Astrocyte of the spinal cord (primary cell): ENCODE measurements at places on chromosomes 2 and 18.

DNA sequence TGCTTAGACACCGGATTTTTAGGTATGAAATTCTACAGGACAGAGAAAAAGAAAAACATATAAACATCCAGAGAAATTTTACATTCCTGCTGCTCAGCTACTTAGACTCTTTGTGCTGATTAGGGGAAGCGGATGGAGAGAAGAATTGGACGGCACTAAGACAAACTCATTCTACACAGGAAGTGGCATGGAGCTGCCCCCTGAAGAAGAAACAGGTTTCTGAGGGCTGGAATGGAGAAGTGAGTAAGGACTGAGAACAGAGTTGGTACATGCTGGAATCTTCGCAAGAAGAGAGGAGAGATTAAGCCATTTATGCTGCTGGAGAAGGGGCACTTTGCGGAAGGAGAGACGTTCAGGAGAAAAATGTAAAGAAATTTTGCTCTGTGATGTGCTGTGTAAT is 253.0 kb upstream of the ERBB4 start:
- DNase-seq, result no peak

GRCh38 chr2:62197011-62197924 is 1.4 kb downstream of the B3GNT2 start:
- no peak for DNase-seq

- DNase-seq, result peak; percentile 10
Observed at GRCh38 chr2:221999166-221999565, 299.6 kb downstream of the PAX3 start.

- DNase-seq, result no peak
Observed at GRCh38 chr2:234745347-234745746, 206.5 kb upstream of the SH3BP4 start.

DNA sequence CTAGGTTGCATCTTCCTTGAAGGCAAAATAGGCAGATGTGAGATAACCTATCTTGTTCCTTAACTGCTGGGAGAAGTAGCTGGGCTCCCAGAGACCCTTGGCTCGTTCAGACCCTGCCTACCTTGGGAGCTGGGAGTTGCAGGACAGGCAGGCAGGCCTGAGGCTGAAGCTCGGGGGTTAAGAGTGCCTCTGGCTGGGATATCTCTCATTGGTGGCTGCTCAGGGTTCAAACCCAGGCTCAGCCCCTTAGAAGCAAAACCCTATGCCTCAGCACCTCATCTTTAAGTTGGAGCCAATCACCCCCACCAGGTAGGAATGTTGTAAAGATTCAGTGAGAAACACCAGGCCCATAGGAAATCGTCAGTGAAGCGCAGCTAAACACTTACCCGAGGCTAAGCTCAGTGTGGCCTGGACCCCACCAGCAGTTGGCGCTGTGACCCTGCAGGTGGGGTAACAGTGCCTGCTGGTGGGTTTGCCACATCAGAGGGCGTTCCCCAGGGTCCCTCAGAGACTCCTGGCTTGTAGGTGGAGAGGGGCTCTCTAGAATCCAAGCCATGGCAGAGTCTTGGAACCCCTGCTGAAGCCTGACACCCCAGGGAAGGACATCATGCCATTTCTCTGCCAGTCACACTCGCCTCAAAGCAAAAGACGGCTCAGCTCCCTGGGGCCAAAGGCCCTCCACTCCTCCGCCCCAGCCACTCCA is 54.6 kb upstream of the GPR17 start:
- peak; percentile 60 for DNase-seq

DNA sequence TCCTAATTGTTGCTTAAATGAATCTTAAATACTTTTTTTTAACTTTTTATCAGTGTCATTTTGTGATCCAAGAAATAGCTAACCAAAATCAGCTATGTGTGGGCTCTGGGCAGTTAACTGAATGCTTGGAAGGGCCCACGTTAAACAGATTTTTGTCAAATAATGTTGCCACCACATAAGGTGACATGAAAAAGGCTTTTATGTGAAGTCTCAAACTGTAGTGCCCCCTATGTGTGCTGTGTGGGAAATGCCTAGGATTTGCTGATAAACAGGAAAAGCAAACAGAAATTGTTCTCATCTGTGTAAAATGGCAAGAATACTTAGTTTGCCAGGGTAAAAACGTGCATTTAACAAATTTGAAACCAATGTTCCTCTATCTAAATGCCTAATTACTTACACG is 242.2 kb downstream of the ZNF516 start:
- peak; percentile 23 for DNase-seq

- DNase-seq, result peak; percentile 73
Observed at GRCh38 chr2:106183101-106183696, 10.9 kb downstream of the UXS1 start.

- peak; percentile 89 for DNase-seq
Observed at GRCh38 chr2:55133467-55134315, 83.4 kb upstream of the RTN4 start.

GRCh38 chr2:151525821-151526373 is 116.2 kb downstream of the RIF1 start:
- DNase-seq, result no peak

DNA sequence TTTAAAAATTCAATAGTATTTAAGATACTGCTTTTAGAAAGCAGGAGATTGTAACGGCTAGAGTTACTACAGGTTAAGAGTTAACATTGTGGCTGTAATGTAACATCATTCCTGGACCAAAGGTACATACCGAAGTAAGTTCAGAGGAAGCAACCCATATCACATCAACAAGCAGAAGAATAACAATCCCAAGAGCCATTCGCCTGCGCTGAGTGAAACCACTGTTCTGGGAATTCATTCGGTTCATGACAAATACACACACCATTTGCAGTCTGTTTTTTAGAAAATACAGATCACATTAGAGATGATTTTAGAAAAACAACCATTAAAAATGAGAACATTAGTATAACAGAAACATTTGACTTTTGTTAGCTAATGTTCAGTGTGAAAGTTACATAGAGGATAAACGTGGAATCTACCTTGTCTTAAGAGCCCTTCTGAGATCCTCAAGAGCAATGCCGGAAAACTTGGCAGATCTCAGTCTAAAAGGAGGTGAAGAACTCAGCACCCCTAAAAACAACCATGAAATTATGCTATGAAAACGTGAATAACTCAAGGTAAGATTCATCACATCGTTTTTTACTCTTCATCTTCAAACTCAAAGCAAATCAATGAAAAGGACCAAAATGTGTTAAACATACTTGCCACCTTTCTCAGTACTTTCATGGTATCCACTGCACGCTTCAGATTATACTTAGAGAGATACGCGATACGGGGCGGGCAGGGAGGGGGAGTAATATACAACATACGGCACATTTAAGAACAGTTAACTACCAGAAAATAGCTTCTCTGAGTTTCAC is 1.2 kb downstream of the SLC35F5 start:
- DNase-seq, result peak; percentile 5

GRCh38 chr18:79496978-79497637 is 101.4 kb downstream of the NFATC1 start:
- DNase-seq, result peak; percentile 73

GRCh38 chr18:48152549-48152948 is 222.1 kb upstream of the SMAD2 start:
- no peak for DNase-seq

DNA sequence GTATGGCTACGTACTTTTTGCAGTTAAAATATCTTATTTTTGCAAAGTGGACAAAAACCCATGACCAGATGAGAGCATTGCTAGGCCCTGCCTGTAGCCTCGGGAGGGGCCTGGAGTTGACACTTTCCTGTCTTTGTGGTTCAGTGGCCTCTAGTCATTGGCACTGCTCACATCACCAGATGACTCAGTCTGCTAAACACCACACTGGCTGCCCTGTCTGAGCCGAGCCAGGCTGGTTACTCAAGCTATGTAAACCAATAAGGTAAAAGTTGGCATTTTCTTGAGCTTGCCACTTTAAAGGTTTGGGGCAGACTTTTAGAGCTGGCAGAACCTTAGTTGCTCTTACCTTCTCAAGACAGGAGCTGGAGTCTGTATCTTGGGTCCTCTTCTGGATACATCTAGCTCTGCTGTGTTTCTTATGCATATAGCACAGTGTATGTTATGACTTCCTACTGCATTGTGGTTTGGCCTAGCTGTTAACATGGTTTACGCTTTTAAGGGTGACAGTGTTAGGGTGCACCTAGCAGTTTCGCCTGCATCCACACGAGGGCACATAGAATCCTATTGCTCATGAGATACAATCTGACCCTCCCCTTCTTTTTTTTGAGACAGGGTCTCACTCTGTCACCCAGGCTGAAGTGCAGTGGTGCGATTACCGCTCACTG is 76.4 kb downstream of the AP1S3 start:
- DNase-seq, result peak; percentile 88

GRCh38 chr2:47876912-47877311 is 29.4 kb downstream of the FBXO11 start:
- no peak for DNase-seq

GRCh38 chr2:185738679-185739472 is at the start of gene FSIP2:
TSS of gene FSIP2 (plus strand) at chr2:185738804. CDS start at chr2:185738895, 91 bp downstream.
- peak; percentile 74 for DNase-seq

- DNase-seq, result peak; percentile 24
Observed at GRCh38 chr2:119028327-119029174, 86.6 kb downstream of the MARCO start.

- DNase-seq, result peak; percentile 46
Observed at GRCh38 chr18:2104620-2105462, 466.5 kb downstream of the METTL4 start.

DNA sequence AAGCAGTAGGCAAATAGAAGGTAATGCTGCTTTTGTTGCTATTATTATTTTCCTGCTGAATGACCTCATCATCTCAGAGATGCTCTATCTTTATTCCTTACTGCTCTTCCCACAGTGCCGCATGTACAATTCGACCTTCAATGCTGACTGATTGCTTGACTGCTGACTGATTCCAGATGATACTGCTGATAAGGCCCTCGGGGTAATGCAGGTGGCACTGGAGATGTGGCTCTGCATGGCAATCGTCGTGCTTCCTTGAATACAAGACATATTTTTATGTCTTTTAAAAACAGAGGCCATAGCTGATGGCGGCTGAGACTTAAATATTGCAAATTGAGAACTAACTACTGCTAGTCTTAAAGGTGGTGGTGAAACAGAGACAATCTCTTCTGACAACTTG is 146.6 kb downstream of the LOXHD1 start:
- no peak for DNase-seq

GRCh38 chr18:35159782-35160181 is 81.1 kb upstream of the ZNF397 start:
- no peak for DNase-seq

DNA sequence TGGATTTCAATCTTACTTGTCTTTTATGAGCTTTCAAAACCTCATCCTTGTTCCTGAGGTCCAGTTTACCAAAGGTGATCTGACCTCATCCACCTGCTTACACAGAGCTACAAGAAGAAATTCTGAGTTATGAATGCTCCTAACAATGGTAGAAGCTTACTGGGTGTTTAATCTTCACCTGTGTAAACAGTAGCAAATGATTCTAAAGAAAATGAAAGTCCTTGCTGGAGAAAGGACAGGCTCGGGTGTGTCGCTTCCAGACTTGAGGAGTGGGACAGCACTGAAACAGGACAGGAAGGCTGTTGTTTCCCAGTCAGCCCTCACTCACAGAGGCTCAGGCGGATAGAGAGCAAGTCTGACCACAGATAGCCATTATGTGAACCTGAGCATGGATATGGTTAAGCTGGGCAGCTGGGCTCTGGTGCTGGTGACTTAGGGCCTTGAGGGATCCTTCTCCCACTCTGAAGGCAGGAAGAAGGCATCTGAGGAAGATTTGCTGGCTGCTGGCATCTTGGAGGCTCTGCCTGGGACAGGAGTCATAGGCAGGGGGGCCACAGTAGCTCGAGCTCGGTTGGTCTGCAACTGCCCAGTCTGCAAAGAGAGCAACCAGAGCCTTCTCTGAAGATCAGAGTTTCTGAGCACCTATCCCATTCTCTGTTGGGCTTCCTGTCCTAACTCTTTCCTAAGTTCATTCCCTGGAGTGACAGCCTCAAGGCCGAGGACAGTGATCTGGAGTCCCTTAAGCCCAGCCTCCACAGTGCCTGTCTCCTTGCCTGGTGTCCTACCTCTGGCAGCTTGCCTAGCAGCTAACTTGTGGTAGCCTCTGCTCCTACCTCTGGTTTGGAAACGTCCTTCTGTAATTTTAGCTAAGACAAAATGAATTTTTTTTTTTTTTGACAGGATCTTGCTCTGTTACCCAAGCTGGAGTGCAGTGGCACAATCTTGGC is 4.0 kb downstream of the DOK1 start:
- DNase-seq, result no peak

DNA sequence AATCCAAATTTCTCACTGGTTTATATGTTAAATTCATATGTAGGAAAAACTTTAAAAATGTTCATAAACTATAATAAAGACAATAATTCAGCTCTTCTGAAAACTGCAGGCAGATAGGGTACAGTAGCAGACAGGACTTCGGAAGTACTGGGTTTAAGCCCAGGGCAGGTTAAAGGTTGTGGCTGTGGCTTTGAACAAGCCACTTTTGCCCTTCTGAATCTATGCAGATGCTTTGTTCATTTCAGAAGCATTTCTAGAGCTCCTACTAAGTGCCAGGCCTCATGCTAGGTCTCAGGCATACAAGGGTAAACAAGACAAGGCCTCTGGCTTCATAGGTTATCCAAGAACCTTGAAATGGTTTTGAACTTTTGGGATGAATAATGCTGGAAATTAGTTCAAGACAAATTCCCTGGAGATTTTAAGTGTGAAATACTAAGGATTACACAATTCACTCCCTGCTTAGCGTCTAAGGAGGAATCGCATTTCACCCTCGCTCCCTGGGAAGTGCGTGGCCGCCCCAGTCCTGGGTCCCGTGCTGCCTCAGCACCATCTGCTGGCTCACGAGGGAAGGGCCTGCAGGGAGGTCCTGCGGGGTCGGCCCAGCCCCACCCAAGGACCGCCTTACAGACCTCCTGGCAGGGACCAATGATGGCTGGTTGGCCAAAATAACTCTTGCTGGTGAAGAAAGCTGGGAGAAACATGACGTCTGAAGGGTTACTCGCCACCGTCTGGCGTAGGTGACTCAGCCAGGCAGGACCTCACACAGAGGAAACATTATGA is 67.7 kb upstream of the L3MBTL4 start:
- DNase-seq, result peak; percentile 67

DNA sequence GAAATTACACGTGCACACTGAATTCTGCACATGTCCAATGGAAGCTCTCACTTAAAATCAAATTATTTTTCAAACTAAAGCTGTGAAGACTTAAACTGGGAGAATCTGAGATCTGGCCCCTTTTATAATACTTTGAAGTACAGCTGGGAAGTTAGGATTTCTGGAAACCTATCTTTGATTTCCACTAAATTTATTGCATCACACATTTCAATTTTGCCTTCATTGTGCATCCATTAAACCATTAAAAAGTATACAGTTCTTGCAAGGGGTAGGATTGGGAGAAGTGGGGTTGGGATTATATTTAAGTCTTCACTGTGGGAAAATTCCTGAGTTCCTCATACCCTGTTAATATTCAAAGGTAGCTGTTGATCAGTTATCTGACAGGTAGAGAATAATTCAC is 1229.6 kb upstream of the ZEB2 start:
- DNase-seq, result no peak

- DNase-seq, result no peak
Observed at GRCh38 chr2:157905092-157905491, 29.0 kb upstream of the ACVR1 start.

DNA sequence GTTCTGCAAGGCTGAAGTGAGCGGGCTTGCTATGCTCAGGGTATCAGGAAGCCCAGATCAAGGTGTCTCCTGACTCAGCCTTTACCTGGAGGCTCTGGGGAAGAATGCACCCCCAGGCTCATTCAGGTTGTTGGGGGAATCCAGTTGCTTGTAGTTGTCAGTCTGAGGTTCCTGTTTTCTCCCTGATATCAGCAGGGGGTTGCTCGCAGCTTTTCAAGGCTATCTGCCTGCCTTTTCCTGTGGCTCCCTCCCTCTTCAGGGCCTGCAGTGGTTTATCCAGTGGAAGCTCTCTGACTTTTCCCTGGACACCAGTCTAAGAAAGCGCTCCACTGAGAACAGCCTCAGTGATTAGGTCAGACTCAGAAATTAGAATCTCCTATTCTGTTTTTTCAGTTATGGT is 116.6 kb downstream of the PTPRM start:
- no peak for DNase-seq
